ENCODE measurements at places on chromosomes 13 and 19. TPM values are rescaled to one million over a fixed set of nuclear protein-coding genes. Genes with fewer than 3 reads are reported as not detected.
A peak's percentile ranks its signal among the peaks of the same experiment; 100 is the strongest.

GRCh38 chr13:47085346-47085745, 188.5 kb upstream of the HTR2A start:
- H3K27ac ChIP-seq, result no peak overlapping the region
- no peaks in the 10 kb centered on the region for H3K36me3 ChIP-seq
- no peak overlapping the region for H3K4me3 ChIP-seq
- DNase-seq, result no peak
- no peaks in the 10 kb centered on the region for H3K27me3 ChIP-seq
- no peaks in the 10 kb centered on the region for H3K4me1 ChIP-seq

Gene MAB21L1
- 0.21 TPM for total RNA-seq

DNA sequence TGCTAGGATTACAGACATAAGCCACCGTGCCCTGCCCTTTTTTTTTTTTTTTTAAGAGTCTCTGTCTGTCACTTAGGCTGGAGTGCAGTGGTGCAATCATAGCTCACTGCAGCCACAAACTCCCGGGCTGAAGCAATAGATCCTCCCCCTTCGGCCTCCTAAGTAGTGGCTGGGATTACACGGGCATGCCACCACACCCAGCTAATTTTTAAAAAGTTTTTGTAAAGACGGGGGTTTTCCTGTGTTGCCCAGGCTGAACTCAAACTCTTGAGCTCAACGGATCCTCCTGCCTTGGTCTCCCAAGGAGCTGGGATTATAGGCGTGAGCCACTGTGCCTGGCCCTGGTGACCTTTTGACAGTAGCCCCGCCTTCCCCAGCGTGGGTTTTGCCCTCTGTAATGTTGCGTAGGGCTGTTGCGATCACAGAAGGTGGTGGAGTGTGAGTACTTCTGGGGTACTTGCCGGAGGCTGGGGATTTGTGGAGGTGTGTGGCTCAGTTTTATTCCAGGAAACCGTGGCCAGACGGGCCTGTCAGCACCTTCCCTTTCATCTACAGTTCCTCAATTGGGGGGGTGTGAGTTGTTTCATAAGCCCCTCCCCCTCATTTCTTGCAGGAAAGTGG, 11.6 kb upstream of the RETN start:
- DNase-seq, result peak; percentile 83
- no peak overlapping the region for H3K4me3 ChIP-seq
- H3K27me3 ChIP-seq, result no peaks in the 10 kb centered on the region

- no peaks in the 10 kb centered on the region for H3K27me3 ChIP-seq
- no peak for DNase-seq
- no peak overlapping the region for H3K4me3 ChIP-seq
- no peaks in the 10 kb centered on the region for H3K36me3 ChIP-seq
- no peak overlapping the region for H3K27ac ChIP-seq
Measured at GRCh38 chr13:110565296-110565695, 3.8 kb upstream of the RAB20 start.

GRCh38 chr13:67119481-67119894, 110.6 kb downstream of the PCDH9 start:
- no peaks in the 10 kb centered on the region for H3K27me3 ChIP-seq
- no peak for DNase-seq
- no peaks in the 10 kb centered on the region for H3K36me3 ChIP-seq
- no peak overlapping the region for H3K27ac ChIP-seq

- H3K27ac ChIP-seq, result peak overlapping the region; percentile 77
- peaks cover 11% of the 10 kb centered on the region for H3K36me3 ChIP-seq
- no peaks in the 10 kb centered on the region for H3K27me3 ChIP-seq
- DNase-seq, result no peak
Measured at GRCh38 chr19:49333418-49333805, 1.8 kb upstream of the CD37 start.

DNA sequence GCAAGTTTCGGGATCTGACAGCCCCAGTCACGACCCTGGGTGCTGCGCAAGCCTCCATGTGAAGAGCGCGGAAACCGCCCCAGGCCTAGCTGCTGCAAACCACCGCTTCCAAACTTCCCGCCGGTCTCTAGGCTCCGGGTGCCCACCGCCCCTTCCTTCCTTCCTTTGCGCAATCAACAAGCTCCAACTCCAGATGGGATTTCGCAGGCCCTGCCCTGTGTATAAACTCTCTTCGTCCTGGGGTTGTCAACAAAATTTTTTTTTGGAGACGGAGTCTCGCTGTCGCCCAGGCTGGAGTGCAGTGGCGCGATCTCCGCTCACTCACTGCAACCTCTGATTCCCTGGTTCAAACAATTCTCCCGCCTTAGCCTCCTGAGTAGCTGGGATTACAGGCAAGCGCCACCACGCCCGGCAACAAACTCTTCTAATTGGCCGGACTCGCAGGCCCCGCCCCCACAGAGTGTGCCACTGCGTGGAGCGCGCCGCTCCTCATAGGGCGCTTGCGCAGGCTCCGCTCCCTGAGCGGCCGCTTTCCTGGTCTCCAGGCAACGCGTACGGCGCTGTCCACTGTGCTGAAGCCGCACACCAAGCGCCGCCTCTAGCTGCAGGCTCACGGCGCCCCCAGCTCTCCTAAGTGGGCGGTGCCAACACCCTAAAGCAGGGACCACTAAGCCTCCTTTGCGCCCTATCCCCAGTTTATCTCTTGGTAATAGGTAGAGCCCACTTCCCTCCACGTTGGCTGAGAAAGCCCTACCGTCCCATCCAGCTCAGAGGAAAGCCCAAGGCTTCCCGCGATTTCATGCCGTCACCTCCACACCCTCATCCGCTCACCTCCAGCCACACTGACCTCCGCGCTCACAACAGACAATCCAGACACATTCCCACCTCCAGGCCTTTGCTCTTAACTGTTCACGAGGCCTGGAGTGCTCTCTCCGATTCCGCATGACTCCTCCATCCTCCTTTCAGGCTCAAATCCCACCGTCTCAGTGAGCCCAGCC, 5.5 kb upstream of the QTRT1 start:
- H3K4me3 ChIP-seq, result peak overlapping the region; percentile 46
- no peak overlapping the region for H3K27ac ChIP-seq
- peak; percentile 97 for DNase-seq

Gene TNPO2
- total RNA-seq, result 42.7 TPM

Gene IFNL1
- not detected for total RNA-seq

DNA sequence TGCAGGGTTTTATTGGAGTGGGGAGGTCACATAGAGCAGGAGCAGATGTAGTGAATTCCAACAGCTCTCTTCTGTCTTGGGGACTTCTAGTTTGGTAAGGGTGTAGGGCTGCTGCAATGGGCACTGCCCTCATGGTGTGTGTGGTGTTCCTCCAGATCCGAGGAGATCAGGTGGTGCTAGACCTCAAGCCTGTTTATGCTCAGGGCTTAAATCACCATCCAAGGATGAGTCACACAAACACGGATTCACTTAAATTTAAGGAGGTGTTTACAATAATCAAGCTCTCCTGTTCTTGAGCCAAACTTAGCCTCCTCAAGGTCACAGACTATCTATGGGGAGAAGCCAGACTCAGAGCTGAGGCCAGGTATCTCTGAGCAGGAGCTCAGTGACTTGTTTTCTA, 23.0 kb downstream of the HS6ST3 start:
- no peaks in the 10 kb centered on the region for H3K27me3 ChIP-seq
- H3K27ac ChIP-seq, result no peak overlapping the region
- DNase-seq, result no peak
- H3K4me1 ChIP-seq, result no peaks in the 10 kb centered on the region
- no peak overlapping the region for H3K4me3 ChIP-seq
- no peaks in the 10 kb centered on the region for H3K36me3 ChIP-seq

Gene CASP14
- total RNA-seq, result not detected

DNA sequence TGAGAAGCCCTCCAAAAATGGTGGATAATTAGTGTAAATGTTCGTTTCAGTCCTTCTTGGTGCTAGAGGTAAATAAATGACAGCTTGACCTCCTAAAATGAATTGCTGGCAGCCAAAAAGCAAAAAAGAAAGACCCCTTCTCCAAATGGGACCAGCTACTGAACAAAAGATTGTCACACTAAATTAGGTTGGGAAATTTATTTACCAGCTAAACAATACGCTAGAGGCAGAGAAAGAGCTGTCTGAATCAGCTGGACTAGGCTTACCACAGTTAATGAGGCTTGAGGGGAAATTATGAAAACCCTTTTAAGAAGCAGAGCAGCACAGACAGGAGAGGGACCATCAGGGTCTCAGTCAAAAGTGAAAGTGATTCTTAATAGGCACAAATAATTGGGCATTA, 498.9 kb downstream of the SUCLA2 start:
- no peak for DNase-seq
- H3K36me3 ChIP-seq, result no peaks in the 10 kb centered on the region
- no peak overlapping the region for H3K27ac ChIP-seq
- H3K27me3 ChIP-seq, result no peaks in the 10 kb centered on the region
- H3K4me1 ChIP-seq, result no peaks in the 10 kb centered on the region
- H3K4me3 ChIP-seq, result no peak overlapping the region

GRCh38 chr19:53463263-53463662, 4.3 kb upstream of the ZNF813 start:
- H3K27ac ChIP-seq, result no peak overlapping the region
- peaks cover 2% of the 10 kb centered on the region for H3K4me1 ChIP-seq
- peak; percentile 55 for DNase-seq
- H3K27me3 ChIP-seq, result no peaks in the 10 kb centered on the region

DNA sequence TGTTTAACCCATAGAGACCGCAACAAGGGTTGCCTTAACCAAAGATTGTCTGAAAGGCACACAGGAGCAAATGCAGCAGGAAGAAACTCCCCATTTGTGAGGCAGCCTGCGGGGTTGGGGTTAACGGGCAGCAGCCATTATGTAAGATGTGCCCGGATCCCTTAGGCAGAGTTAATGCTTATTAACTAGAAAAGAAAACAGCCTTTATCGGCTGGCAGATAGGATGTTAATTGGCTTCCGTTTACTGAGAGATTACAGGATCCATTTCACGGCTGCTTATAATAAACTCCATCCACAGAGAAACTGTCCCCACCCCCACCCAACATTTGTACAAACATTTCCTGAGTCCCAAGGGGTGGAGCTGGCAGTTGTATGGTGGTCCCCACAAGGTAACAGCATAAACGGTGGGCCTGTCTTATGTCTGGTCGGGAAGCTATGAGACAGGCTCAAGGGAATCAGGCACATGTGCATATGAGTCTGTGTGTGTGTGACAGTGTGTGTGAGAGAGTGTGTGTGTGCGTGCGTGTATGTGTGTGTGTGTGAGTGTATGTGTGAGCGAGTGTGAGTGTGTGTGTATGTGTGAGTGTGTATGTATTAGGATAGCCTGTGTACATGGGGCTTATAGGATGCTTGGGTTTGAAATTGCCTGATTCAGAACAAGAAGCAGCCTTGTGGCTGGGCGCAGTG, 10.5 kb downstream of the SLC25A42 start:
- DNase-seq, result no peak
- H3K27me3 ChIP-seq, result no peaks in the 10 kb centered on the region

Gene POP4
- 44.4 TPM for total RNA-seq

Gene SLC25A41
- total RNA-seq, result not detected

All from lower lobe of right lung (tissue), 2 donors.